ENCODE measurements at places on chromosomes 5 and 9.

DNA sequence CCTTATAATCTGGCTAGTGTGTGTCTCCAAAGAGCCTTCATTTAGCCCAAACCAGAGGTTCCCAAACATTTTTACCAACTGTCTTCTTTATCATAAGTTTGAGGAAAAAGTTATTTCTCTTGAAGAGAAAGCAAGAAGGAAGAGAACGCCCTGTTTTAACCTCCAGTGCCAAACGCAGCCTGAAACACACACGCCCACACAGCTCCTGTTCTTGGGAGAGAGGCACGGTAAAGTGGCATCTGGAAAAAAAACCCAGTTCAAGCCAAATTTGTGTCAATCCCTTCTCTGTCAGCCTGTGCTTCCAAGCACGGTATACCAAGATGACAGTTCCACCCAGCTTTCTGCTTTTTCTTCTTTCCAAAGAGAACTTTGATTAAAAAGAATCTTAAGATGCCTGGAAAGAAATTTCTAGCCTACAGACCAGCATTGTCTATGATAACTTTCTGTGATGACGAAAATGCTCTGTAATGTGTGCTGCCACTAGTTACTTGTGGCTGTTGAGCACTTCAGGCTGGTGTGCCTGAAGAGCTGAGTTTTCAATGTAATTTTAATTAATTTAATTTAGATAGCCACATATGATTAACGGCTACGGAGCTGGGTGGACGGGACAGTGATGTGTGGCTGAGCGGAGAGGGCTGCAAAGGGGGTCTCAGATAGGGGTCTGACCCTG lies 62.3 kb downstream of the ACER2 start:
- no peak for DNase-seq

- DNase-seq, result no peak
These were observed 557.4 kb upstream of the ZNF462 start for GRCh38 chr9:106305428-106306133.

- no peak for DNase-seq
These were observed 155.0 kb upstream of the IRX2 start for GRCh38 chr5:2906302-2907090.

- DNase-seq, result no peak
These were observed 8.2 kb downstream of the PBX3 start for GRCh38 chr9:125755340-125755739.

- no peak for DNase-seq
These were observed 63.8 kb downstream of the EHMT1 start for GRCh38 chr9:137682428-137683105.

GRCh38 chr5:1470762-1471211 lies 25.5 kb upstream of the SLC6A3 start:
- DNase-seq, result no peak

DNA sequence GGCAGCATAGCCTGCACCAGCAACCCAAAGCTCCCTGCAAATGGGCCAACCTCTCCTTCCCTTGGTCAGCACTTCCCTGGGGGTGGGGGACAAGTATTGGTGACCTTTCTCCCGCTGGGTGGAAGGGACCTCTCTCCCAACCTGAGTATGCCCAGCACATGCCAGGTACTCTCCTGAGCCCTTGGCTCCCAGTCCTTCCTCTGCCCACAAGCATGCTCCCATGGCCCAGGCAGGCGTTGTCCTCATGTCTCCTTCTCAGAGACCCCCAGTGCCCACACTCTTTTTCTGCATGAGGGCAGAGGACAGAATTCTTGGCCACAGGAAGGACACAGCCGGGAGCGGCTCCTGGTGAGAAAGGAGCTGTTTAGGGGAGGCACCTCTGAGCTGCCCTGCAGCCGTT lies 60.3 kb downstream of the PHF2 start:
- DNase-seq, result no peak

DNA sequence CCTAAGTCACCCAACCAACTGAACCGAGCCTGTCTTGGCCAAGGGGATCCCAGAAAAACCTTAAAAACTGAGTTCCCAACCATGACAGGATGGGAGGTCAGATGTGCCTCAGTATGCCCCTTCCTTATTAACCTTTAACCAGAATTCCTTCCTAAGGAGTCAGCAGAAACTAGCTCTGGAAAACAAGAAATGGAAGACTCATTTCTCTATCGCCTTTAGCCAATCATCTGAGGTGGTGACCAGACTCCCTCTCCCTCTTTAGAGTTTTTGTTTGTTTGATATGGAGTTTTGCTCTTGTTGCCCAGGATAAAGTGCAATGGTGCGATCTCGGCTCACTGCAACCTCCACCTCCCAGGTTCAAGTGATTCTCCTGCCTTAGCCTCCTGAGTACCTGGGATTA lies 37.5 kb downstream of the SLC28A3 start:
- DNase-seq, result no peak

GRCh38 chr5:116747881-116748280 lies 173.3 kb upstream of the SEMA6A start:
- DNase-seq, result no peak

GRCh38 chr5:149280124-149280523 lies 8.5 kb downstream of the AFAP1L1 start:
- DNase-seq, result no peak

- DNase-seq, result no peak
These were observed 82.7 kb upstream of the IL7R start for GRCh38 chr5:35773967-35774366.

DNA sequence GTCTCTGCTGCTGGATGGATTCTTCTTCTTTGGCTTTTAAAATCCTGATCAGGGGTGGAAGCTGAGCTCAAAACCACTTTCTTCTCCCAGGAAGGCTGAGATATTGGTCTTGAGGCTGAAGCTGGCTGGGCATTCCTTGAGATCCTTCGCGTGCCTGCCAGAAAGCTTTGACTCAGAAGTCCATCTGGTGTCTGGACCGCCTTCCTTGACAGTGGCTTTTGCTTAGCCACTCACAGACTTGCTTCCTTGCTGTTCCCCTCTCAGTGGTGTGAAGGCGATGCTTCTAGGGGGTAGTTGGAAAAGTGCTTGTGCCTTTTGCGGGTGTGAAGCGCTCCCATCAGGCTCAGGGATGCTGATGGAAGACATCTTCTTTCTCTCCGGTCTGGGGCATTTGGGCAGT lies 45.9 kb downstream of the RGS3 start:
- DNase-seq, result no peak

DNA sequence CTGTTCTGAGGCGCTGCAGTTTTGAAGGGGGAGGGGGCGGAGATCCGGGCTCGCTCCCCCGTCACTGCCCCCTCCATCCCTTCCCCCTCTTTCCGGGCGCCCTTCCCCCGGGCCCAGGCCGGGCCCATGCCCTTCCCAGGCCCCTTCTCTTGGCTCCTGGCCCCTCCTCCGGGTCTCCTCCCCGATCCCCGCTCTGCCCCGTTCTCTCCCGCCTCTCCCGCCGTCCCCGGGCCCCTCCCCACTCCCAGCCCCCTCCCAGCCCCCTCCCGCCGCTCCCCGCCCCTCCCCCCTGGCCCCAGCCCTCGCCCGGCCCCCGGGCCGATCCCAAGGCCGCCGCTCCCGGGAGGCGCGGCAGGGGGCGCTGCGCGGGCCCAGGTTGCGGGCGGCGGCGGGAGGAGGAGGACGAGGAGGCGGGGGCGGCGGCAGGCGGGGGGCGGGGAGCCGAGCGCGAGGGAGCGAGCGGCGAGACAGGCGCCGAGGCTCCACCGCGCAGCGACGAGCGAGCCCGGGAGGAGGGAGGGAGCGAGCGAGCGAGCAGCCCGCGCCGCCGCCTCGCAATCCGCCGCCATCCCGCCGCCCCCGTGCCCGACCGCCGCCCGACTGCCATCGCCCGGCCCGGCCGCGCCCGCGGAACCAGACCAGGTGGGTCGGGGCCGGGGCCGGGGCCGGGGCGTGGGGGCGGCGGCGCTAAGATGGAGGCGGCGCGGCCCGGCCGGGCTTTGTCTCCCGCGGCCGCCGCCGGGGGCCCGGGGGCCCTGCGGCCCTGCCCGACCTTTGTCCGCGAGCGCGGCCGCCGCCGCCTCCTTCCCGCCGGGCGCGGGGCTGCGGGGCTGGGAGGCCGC lies at the start of gene PRRC2B:
Gene PRRC2B (plus strand): TSS at position 465 of the 842 bp plus-strand sequence. CDS start 36,059 bp downstream, outside the sequence.
- DNase-seq, result peak; percentile 83

GRCh38 chr5:177427919-177428573 lies 1.6 kb downstream of the GRK6 start:
- DNase-seq, result no peak

DNA sequence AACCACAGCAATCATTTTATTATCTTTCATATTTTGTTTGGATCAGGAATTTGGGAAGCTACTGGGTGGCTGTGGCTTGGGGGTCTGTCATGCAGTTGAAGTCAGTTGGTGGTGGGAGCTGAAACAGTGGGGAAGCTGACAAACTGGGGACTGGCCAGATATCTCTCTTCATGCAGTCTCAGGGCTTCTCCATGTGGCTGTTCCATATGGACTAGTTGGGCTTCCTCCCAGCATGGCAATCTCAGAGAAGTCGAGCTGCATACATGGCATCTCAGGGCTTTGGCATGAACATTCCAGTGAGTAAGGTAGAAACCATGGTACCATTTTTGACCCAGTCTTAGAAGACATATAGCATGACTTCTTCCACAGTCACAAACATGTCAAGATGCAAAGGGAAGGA lies 274.8 kb downstream of the ENC1 start:
- DNase-seq, result no peak

All from stimulated activated CD4-positive, alpha-beta T cell treated with anti-CD3 and anti-CD28 coated beads, Interleukin-2, amount 100 ng/mL, for 4 hours (primary cell).